COR-L47 (cell line): ENCODE measurements at places on chromosomes 2 and 18.
A peak's percentile ranks its signal among the peaks of the same experiment; 100 is the strongest.

DNA sequence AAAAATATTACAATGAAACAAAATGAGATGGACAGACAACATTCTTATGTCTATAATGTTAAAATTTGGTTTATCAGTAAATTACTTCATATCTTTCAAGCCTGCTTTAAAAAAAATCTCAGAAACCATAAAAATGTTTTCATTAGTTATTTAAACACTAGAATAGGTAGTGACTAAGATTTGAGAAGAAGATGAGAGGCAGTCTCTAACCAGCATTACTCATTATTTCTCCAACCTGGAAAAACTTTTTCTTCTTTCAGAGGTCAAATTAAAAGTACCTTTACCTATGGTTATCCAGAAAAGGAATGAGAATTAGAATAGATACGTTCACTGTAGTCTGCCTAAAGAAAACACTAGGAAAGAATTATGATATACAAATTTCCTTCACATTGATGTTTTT lies 50.3 kb downstream of the IKZF2 start:
- no peak for DNase-seq

GRCh38 chr2:104734937-104735586 lies 118.9 kb upstream of the POU3F3 start:
- DNase-seq = no peak

- peak; percentile 75 for DNase-seq
Observed at GRCh38 chr2:219218217-219218731, 484 bp downstream of the ABCB6 start.

DNA sequence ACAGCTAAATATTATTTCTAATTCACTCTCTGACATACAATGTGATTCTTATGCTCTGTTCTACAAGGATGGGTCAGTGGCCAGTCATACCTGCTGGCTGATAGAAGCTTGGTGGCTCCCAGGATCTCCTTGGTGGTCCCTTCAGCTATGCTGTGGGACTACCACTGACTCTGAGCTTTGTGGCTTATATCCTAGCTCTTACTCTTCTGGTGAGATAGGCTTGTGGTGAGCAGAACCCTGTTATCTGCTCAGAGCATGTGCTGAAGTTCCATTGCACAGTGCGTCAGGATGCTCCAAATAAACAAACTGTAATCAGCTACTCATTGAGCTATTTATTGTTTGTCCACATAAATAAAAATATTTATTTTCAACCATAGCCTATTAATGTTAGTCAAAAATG lies 51.7 kb downstream of the MFSD6 start:
- DNase-seq = no peak

GRCh38 chr18:36130039-36130831 lies 536 bp downstream of the ELP2 start:
- DNase-seq = no peak

DNA sequence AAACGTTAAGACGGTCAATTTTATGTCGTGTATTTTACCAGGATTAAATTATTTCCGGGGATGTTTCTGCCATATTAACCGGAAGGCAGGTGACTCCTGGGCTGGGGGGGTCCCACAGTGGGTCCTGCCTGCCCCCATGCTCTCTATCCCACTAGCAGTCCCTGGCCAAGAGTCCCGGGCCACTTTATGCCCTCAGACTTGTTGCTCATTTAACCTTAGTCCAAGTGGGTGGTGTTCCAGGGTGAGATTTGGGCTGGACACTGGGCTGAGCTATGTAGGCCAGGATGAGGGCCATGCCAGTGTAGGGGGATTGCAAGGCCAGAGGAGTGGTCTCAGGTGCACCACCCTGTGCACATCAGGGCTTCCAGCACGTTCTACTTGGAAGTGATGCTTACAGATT lies 24.1 kb downstream of the TWIST2 start:
- DNase-seq = no peak

DNA sequence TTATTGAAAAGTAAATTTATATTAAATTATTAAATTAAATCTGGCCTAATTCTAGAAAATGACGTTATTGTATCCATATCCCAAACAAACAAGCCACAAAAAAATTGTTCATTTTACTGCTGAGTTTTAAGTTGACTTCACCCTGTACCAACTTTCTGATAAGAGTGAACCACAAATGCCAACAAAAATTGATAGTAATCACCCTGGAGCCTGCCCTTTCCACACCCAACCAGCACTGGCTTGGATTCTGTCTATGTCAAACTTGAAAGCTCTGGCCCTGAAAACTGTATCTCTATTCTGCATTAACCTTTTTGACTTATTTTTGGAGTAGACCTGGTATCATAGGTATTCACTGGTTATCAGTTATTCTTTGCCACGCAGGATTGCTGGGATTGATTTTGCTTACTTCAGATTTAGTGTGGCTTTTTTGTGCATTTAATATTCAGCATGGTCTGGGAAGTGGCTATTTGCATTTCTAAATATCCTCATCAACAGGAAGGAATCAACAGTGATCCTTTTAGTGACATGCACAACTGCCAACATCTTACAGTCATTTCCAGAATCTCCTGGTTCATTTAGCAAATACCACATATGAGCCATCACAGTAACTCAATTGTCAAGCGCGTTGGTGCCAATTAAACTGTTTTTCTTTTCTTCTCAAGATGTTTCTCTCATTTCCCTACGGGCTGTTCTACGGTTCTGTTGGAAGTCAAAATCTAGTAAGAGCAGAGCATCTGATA lies 11.4 kb upstream of the SRBD1 start:
- DNase-seq = no peak

DNA sequence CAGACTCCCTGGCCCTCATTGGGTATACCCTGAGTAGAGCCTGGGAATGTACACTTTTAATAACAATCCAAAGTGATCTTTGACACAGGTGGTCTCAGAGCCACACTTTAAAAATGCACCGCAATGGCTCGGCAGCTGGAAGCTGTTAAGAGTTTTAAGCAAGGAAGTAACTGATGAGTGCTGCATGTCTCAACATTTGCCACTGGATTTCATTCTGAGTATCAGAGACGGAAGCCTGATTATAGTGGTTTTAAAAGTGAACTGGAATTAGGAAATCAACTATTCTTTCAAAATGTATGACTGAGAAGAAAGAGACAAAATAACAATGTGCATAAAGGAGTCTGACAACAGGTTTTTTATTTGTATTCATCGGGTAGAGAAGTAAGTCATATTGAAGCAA lies 7.5 kb downstream of the MBOAT2 start:
- DNase-seq = no peak

DNA sequence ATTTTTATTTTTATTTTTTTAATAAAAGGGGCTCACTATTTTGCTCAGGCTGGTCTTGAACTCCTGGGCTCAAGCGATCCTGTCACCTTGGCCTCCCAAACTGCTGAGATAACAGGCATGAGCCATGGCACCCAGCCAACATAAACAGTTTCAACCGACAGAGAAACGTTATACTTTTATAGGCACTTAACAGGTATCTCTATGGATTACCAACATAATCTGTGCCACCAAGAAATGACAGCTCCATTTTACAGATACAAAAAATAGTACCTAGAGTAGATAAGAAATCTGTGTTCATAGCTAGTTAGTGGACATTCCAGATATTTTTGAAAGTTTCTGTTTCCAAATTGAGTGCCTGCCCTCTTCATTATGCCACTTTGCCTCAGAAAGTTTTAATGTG lies 1316.7 kb downstream of the LRP1B start:
- no peak for DNase-seq

- no peak for DNase-seq
Observed at GRCh38 chr2:29920631-29921559, 491 bp downstream of the ALK start.

DNA sequence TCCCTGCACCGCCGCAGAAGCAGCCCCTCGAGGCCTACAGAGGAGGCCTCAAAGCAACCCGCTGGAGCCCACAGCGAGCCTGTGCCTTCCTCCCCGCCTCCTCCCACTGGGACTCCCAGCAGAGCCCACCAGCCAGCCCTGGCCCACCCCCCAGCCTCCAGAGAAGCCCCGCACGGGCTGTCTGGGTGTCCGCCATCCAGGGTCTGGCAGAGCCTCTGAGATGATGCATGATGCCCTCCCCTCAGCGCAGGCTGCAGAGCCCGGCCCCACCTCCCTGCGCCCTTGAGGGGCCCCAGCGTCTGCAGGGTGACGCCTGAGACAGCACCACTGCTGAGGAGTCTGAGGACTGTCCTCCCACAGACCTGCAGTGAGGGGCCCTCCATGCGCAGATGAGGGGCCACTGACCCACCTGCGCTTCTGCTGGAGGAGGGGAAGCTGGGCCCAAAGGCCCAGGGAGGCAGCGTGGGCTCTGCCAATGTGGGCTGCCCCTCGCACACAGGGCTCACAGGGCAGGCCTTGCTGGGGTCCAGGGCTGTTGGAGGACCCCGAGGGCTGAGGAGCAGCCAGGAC lies 31.2 kb downstream of the GPC1 start:
- no peak for DNase-seq

DNA sequence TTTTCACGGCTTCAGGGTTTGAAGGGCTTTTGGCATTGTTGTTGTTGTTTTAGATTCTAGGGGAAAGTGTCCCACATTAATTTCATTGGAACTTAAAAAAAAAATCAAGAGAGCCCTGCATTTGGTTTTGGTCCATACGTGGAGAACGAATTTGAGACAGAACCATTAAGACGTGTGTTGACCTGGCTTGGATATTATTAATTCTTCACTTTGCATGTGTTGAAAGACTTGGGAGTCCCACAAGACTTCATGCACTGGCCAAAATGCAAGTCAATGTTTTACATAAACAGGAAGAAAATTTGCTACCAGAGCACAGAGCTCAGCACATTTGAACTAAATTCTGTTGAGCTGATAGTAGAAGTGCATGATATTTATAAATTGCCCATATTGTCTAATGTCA lies 761.2 kb upstream of the ACVR2A start:
- DNase-seq = no peak

GRCh38 chr18:70382017-70382416 lies 93.2 kb downstream of the SOCS6 start:
- DNase-seq = peak; percentile 52

- DNase-seq = no peak
Observed at GRCh38 chr2:136126421-136126926, 8.5 kb upstream of the CXCR4 start.

DNA sequence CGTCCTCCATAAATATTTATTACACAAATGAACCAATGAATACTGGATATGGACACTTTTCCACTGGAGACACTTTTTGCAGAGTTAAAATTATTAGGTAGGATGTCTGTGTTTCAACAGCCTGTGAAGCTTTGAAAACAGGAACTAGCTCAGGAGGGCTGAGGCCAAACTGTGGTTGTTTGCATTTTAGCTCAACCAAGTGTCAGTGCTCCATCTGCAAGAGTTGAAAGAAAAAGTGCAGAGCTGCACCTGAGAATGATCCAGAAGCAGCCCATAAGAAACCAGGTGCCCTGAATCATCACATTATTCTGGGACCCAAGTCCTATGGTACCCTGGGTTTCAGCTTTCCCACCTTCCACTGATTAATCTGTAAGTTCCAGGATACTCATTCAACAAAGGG lies 180.4 kb downstream of the TRIB2 start:
- no peak for DNase-seq

GRCh38 chr2:216559625-216560156 lies 61.0 kb downstream of the RPL37A start:
- DNase-seq = no peak

DNA sequence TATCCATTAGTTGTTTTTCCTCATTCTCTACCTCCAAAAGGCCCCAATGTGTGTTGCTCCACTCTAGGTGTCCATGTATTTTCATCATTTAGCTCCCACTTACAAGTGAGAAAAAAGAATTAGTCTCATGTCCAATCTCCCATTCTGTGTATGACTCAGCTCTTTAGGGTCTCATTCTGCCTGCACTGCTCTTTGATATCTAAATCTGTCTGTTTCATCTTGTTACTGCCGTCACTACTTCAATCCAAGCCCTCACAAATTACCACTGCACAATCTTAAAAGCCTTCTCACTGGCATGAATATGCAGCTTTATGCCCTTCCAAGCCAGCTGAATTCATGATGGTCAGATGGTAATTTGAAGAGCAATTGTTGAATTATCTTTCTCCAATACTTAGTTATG lies 480.5 kb downstream of the TRIB2 start:
- no peak for DNase-seq

DNA sequence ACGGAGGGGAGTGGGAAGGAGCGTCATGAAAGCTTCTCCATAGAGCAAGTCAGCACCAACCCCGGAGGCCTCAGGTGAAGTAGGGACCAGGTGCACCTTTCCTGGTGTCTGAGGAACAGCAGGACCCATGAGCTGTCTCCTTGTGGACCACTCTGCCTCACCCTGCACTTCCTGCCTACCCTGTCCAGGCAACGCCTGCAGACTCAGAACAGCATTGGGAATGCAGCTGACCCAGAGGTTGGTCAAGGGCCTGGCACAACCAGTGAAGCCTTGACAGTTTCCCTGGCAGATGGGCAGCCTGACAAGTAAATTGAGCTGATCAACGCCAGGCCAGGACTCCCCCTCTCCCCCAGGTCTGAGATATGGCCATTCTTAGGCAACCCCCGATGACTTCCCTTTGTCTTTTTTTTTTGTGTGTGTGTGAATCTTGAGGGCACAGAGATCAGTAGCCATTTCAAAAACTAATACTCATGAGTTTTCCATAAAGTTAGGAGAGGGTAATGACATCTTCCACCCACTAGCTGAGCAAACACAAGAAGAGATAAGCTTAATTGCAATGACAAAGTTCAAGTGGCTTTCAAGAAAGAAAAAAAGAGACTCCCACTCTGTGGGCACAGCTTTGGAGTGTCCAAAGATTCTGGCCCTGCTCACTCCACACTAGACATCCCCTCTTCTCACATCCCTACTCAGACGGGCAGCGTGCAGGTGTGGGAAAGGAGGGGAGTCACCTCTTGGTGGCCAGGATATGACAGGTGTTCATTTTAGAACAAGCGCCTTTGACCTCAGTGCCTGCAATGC lies 3.5 kb upstream of the FABP1 start:
- DNase-seq = no peak

DNA sequence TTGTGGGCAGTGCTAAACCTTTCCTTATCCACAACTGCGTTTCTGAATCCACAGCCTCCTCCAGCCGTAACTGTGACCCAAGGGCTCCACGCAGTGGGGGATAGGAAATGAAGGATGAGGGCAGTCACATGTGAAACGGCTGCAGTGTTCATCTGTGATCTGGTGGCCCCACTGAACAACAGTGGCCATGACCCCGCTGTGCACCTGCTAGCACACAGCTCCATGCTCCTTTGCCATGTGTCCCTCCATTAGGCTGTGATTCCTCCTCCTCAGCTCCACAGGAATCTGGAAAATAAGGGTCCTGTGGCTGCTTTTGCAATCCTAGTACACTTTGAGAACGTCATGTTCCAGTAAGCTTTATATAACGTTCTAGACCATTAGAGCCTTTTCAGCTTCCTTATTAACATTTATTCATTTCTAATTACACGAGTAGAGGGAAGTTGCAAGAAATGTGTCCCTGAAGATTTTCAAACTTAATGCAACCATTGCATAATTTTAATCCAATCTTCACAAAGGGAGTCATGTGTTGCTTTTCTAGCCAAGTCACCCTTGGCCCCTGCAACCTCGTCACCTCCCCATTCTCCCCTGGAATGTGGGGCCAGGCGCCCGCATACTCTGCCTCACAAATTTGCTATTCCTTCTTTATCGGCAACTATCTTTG lies 7.1 kb upstream of the NAPG start:
- peak; percentile 62 for DNase-seq
